CD8-positive, alpha-beta T cell (primary cell): ENCODE measurements at places on chromosomes 1 and 21.

- no peak for DNase-seq
Measured at GRCh38 chr1:94596260-94596659, 54.7 kb upstream of the F3 start.

DNA sequence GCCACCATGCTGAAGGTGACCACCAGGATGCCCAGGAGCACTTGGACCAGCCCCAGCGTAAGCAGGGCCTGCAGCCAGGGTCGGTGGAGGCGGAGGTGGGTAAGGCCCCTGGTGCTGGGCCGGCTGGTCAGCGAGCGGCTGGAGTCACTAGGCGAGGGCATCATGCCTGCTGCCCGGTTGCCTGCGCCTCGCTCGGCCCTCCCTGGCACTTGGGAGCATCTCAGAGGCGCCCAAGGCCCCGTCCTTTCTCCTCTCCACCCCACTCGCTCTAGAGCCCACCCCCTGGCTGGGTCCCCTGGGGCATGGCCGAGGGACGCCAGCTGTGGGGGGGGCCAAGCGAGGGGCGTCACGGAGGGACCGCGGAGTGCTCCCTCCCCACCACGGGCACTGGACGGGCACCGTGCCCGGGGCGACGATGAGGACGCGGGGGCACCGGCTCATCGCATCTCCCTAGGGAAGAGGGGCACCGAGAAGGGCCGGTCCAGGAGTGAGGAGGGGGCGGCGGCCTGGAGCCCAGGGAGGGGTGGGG is 505 bp downstream of the ENTREP3 start:
- DNase-seq, result no peak

DNA sequence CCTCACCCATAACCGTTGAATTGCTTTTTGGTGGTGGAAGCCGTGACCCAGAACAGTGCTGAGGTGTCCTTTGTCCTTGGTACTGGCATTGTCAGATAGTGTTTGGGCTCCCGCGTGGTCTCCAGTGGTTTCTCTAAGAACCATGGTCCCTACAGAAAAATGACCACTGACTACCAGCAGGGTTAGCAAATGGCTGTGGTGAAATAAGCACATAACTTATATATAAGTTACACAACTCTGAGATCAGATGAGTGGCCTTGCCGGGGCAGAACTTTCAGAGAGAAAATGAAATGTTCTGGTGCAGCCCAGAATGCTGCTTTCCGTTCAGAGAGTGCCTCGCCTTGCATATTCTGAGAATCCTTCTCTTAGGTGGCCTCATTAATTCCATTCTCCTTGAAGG is 5.0 kb downstream of the SLC37A1 start:
- DNase-seq, result no peak

DNA sequence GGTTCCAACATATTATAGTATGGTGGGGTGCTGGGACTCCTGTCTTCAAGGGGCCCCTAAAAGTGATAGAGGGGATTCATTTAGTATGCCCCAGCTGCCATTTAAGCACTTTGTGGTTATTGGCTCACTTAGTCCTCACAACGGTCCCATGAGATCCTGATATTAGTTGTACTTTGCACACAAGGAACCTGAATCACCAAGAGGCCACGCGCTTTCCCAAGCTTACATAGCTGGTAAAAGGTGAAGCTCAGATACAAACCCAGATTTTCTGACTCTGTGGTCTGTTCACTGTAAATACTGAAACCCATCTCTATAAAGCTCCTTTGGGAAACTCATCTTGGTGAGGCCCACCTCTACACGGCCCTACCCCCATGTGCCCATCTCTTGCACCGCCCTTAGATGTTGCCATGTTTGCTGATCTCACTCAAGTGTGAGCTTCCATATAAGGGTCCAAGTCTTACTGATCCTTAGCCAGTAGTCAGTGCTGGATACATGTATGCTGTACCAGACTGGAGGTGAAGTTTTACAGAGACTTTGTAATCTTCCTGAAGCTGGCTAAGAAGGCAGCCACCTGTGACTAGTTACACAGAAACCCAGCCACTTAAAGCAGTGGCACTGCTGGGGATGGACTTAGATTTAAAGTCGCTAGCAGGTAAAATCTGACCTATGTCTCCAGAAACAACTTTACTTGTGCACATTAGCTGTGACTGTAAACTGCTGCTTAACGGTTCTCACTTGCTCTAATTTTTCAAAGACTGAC is 124.4 kb upstream of the HOOK1 start:
- DNase-seq, result no peak

DNA sequence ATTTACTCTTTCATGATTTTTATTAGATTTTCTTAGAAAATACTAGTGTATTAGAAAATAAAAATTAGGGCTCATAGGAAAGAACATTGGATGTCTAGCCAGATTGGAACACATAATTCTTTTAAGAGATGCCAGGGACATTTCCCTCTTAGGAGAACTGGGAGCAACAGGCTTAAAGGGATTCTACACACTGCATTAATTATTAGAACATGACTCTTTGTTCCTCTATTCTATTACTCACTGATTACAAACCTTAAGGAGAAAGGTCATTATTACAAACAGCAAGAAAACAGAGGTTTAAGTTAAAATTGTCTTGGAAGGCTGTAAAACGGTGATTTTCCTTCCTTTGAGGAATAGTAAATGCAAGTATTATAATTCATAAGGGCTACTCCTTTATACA is 32.9 kb upstream of the VAV3 start:
- DNase-seq, result no peak

DNA sequence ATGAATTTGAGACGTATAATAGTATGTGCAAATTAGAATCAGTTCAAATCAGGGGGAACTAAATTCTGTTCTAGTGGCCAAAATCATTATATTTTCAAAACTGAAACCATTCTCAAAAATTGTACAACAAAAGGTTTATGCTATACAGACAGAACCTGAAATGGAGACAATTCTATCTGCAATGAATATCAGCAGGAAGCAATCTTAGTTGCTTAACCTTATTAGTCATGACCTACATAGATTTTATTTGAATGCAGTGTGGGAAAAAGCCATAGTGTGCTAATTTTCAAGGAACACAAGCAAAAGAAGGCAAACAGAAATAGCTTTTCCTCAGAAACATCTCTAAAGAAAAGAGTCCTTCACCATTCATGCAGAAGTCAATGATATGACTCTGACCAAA is 6.5 kb downstream of the AK5 start:
- DNase-seq, result no peak

- no peak for DNase-seq
Measured at GRCh38 chr1:41509270-41509671, 24.8 kb upstream of the EDN2 start.
